ENCODE measurements at places on chromosomes 4 and X. TPM values are rescaled to one million over a fixed set of nuclear protein-coding genes. Genes with fewer than 3 reads are reported as not detected.

DNA sequence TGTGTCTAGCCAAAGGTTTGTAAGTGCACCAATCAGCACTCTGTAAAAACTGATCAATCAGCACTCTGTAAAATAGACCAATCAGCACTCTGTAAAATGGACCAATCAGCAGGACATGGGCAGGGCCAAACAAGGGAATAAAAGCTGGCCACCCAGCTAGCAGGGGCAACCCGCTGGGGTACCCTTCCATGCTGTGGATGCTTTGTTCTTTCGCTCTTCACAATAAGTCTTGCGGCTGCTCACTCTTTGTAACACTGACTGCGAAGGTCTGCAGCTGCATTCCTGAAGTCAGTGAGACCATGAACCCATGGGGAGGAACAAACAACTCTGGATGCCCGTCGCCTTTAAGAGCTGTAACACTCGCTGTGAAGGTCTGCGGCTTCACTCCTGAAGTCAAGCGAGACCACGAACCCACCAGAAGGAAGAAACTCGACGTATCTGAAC is 14.3 kb downstream of the HNRNPDL start:
- DNase-seq = no peak

DNA sequence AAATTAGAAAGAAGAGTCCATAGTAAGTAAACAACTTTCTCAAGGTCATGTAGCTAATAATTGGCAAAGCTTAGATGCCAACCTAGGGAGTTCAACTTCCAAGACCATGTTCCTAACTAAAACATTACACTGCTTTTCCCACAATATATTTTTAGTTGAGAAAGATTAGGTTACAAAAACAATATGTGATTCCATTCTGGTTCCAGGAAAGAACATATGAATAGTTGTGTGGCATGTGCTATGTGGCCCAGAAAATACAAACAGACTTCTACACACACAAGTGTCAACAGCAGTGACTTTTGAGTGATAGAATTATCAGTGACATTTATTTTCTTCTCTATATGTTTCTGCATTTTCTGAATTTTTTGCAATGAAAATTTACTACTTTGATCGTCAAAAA is 62.7 kb upstream of the EDNRA start:
- DNase-seq = no peak

DNA sequence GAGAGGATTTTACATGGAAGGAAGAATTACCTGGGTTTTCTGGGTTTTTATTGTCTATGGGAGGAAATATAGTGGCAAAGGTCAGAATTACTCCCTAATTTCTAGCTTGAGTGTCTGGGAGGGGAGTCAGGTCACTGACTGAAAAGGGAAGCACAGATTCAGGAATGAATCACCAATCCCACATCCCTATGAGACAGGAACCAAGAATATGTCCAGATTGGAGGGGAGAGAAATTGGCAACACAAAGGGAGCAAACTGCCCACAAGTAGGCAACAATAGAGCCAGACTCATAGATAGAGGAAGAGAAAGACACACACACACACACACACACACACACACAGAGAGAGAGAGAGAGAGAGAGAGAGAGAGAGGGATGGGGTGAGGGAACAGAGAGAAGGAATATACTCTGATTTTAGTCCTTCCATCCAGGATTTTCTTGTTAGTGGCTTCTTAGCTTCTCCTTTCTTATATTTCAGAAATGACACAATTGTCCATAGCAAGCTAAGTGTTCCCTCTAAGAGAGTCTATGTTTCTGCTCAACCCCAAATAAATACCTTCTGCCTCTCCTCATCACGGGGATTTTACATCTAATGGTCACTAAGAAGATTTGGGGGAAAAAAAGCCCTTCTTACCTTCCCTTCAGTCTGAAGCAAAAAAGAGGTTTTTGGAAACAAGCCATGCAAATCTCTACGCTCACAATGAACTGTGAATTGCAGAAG is 12.0 kb downstream of the P2RY10 start:
- DNase-seq = no peak

GRCh38 chr4:40662962-40663604 is 33.4 kb upstream of the RBM47 start:
- DNase-seq = no peak

DNA sequence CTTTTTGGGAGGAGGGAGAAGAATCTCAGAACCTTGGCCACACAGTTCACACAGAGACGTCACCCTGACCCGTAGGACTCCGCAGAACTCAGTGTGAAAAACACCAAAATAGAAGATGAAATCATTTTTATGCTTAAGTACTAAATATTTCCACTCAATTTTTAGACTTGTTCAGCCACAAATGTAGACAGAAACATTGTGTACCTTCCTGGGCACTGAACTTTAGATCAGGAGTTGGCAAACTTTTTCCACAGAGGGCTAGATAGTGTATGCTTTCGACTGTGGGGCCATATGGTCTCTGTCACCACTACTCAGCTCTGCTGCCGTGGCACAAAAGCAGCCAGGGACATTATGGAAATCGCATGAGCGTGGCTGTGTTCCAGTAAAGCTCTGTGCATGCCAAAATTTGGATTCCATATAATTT is 61.8 kb upstream of the STOX2 start:
- DNase-seq = no peak

DNA sequence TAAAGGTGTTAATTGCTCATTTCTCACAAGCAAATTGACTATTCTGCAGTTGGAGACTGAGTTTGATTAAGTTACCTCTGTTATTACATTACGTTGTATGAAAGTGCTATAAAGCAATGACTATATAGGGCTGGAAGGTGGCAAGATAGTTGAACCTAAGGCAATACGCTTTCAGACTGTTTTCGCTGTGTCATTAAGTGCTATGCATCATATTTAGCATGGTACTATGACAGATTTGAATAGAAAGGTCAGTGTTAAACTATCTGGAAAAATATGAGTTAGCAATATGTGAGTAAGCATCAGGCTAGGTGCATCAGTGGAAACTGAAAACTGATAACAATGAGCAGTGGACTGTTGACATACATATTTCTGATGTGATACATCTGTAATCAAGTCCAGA is 206.0 kb upstream of the ARHGAP24 start:
- DNase-seq = no peak

GRCh38 chrX:68652326-68653170 is 5.1 kb downstream of the STARD8 start:
- DNase-seq = no peak

GRCh38 chr4:36841583-36842326 is 402.8 kb upstream of the NWD2 start:
- no peak for DNase-seq

DNA sequence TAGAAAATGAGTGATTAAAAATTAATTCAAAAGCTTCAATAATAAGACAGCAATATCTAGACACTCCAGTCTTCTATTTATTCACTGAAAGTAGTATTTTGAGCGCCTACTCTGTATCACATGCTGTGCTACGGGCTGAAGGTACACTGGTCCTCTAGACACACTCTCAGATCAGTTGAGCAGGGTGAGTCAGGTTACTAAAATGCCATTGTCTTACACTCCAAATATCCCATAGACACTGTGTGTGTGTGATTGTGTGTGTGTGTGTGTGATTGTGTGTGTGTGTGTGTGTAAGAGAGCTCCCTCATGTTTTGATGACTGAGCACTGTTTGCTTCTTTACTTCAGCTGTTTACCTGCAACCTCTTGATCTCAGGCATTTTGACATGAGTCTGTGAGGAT is 342.8 kb upstream of the BOD1L1 start:
- DNase-seq = no peak

GRCh38 chr4:158671915-158672806 is at the start of gene ETFDH:
Gene ETFDH, plus strand, starts transcription at chr4:158672296. Its CDS starts 161 bp downstream, at chr4:158672457.
- peak; percentile 98 for DNase-seq

GRCh38 chr4:183876268-183876934 is 28.7 kb upstream of the STOX2 start:
- DNase-seq = no peak

The KLF8 gene
- total RNA-seq = 23.6 TPM

The GSX2 gene
- total RNA-seq = not detected

The MAGEB2 gene
- total RNA-seq = not detected

The FGF13 gene
- 7.9 TPM for total RNA-seq

The RIBC1 gene
- 2.9 TPM for total RNA-seq

The FREM3 gene
- not detected for total RNA-seq

The EPGN gene
- total RNA-seq = not detected

The VCX gene
- total RNA-seq = not detected

The USP27X gene
- 4.7 TPM for total RNA-seq

The GAR1 gene
- total RNA-seq = 6.1 TPM

All from breast epithelium (tissue), 4 donors.